Epithelial cell of prostate (primary cell): ENCODE measurements at places on chromosomes 13 and 19.

DNA sequence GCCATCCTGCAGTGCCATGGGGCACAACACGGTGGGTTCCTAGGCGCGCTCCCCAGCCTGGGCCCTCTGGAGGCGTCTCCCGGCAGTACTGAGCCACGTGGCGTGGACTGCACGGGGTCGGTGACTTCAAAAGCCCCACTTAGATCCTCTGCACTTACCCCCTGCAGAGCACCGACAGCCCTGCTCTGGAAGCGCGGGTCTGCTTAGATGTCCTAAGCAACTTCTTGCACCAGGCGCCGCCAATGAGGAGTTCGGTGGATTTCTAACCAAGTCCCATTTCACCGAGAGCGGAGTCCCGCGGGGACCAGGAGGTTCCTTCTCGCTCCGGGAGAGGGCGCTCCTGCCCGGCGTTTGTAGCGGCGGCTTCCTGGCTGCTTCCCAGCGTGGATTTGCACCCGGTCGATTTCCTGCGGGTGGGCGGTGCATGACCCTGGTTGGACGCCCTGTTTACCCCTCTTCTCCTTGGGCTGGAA lies 25.2 kb upstream of the ZNF845 start:
- no peak for DNase-seq

- no peak for DNase-seq
These were observed 653 bp downstream of the MVB12A start for GRCh38 chr19:17420475-17420924.

GRCh38 chr19:10096615-10096963 lies 5.9 kb downstream of the ANGPTL6 start:
- no peak for DNase-seq

GRCh38 chr19:1956868-1957492 lies 16.0 kb downstream of the CSNK1G2 start:
- DNase-seq: no peak

DNA sequence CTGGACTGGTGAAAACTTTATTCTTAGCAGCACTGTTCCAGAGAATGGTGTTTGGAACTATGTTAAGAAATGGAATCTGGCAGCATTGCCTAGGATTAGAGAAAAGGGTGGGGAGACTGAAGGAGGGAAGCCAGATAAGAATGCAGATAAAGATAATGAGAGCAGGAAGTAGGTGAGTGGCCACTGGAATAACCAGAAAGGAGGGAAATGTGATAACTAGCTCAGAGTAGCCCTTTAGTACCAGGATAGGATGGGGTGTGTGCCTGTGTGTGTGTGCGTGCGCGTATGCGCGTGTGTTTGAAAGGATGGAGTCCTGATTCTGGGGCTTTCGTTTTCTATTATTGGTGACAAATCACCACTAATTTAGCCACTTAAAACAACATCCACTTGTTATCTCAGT lies 33.4 kb upstream of the FRY start:
- DNase-seq: no peak
